NCI-H748 treated with DMSO at 0.1 percent for 48 hours (cell line): ENCODE measurements at places on chromosomes 6 and 20.

DNA sequence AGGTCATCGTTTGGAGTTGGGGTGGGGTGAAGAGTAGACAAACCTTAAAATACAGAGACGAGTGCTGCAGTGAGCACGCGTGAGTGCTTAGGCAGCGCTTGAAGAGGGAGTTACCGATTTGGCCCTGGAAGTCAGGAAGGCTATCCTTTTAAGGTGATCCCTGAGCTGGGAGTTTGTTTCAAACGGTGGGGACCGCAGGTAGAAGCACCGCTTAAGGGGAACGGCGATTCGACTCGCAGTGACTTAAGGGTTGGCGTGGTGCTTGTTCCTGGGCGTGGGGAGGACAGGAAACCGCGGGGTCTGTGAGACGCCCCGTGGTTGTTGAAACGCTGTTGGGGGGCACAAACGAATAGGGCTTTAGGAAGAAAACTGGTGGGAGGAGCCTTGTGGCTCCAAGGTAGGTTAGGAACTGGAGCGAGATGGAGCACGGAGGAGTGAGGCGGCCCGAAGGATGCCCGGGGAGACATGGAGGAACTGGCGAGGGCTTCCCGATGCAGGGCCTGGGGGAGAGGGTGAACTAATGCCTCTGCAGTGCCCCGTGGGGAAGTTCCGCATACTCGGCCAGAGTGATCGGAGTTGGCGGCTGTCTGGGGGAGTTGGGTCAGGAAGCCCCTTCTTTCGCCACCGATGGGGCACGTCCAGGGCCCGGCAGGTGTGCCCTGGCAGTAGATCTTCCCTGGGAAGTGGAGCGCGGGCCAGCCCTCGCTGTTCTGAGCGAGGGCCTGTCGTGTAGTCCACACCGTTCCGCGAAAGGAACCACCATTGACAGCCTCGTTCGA, 1.3 kb upstream of the CDYL start:
- peak; percentile 52 for DNase-seq

- peak; percentile 19 for DNase-seq
These were observed 78.8 kb upstream of the DEFB112 start for GRCh38 chr6:50128420-50129005.

DNA sequence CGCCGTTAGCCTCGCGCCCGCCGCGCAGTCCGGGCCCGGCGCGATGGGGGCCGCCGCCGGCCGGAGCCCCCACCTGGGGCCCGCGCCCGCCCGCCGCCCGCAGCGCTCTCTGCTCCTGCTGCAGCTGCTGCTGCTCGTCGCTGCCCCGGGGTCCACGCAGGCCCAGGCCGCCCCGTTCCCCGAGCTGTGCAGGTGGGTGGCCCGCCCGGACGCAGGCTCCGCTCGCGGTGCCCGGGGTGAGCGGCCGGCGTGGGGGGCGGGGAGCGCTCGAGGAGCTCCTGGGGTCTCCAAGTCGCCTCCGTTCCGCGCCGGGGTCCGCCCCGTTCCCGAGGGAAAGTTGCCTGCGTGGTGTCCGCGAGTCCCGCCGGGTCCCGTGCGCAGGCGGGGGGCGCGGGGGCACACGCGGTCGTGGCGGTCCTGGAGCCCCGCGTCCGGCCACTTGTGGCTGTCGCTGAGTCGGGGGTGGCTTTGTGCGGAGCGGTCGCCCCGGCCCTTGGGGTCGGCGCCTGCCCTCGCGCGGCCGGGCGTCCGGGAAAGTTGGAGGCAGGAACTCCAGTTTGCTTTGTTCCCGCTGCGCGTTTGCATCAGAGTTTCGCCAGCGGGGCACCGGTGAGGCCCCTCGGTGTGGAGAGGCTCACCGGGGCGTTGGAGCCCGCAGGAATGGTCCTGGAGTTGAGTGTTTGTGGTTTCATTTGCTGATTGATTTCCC, 476 bp downstream of the IGF2R start:
- DNase-seq = no peak

GRCh38 chr20:40449974-40450616, 238.9 kb downstream of the MAFB start:
- no peak for DNase-seq

GRCh38 chr20:14832630-14833029, 495.2 kb upstream of the FLRT3 start:
- no peak for DNase-seq

DNA sequence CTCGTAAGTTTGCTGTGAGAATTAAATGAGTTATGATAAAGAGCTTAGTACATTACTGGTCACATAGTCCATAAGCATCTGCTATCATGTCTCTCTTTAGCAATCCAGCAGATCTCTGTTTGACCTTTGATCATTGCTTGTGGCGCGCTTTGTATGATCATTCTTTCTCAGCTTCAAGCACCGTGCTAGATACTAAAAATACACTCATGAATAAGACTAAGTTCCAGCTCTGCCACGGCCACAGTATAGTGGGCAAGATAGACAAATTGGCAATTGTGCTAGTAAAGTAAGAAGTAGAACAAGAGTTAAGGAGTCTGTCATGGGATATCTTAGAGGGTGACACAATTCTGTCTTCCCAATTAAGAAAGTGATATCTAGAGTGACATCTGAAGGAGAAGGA, 75.2 kb upstream of the ADGRF1 start:
- DNase-seq = no peak

DNA sequence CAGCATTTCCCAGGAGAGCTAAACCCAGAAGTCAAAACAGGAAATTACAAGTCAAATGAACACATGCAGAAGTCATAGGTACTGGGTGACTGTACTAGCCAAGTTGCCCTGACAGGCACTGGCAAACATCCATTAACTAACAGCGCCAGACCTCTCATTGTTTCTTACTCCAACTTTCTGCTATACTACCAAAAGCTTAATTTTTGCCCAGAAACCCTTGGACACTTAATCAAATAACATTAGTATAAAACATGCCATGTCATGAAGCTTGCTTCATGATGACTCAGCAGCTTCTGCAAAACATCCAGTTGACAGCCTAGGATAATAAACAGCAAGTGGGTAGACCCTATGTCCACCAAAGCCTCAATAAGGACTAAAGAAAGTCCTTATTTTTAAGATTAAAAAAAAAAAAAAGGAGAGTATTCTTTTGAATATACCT, 3.5 kb downstream of the NUP153 start:
- DNase-seq = no peak

- no peak for DNase-seq
These were observed 3.0 kb upstream of the IL17A start for GRCh38 chr6:52183131-52183713.

- DNase-seq = no peak
These were observed 92.6 kb downstream of the YTHDF1 start for GRCh38 chr20:63123331-63123741.

DNA sequence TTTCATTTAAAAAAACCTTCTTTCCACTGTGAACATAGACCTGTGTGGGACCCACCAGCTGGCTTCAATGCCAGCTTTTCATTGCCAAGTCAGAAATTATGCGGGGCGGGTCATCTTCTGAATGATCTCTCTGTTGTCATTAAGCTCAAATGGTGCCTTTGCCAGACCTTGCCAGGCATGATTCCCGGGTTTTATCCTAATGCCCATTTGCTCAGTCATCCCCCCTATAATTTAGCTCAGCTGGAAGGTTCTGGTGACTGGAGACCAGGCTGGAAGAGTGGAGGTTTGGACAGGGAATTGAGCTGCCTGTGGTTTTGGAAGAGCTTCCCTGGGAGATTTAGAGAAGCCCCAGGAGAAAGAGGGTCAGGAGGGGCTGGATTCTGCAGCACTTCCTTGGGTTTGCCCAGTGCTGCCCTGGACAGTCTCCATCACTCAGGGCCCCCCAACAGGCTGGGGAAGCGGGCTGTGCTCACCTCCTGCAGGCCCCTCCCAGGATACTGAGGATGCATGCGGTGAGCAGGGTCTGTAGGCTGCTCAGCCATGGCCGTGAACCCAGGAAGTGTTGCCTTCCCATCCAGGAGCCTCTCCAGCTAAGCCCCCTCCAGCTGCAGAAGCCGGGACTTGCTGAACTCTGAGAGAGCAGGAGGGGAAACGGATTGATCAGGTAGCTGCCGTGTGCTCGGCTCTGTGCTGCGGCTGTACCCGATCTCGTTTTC, 273.0 kb downstream of the CDH4 start:
- DNase-seq = no peak

GRCh38 chr6:169933839-169934698, 182.6 kb downstream of the ERMARD start:
- no peak for DNase-seq

GRCh38 chr6:35085359-35086281, 55.5 kb downstream of the TCP11 start:
- no peak for DNase-seq

DNA sequence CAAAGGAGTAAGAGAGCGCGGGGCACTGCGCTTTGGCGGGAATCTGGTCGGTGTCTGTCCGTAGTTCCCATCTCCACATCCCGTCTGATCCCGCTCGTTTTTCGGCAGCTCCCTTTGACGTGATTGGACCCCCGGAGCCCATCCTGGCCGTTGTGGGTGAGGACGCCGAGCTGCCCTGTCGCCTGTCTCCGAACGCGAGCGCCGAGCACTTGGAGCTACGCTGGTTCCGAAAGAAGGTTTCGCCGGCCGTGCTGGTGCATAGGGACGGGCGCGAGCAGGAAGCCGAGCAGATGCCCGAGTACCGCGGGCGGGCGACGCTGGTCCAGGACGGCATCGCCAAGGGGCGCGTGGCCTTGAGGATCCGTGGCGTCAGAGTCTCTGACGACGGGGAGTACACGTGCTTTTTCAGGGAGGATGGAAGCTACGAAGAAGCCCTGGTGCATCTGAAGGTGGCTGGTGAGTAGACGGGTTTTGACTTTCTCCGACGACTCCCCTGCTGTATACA, 1.4 kb downstream of the BTN1A1 start:
- peak; percentile 57 for DNase-seq

GRCh38 chr6:106788761-106789160, 159.4 kb downstream of the QRSL1 start:
- no peak for DNase-seq
